ENCODE measurements at places on chromosomes 11 and 22.

DNA sequence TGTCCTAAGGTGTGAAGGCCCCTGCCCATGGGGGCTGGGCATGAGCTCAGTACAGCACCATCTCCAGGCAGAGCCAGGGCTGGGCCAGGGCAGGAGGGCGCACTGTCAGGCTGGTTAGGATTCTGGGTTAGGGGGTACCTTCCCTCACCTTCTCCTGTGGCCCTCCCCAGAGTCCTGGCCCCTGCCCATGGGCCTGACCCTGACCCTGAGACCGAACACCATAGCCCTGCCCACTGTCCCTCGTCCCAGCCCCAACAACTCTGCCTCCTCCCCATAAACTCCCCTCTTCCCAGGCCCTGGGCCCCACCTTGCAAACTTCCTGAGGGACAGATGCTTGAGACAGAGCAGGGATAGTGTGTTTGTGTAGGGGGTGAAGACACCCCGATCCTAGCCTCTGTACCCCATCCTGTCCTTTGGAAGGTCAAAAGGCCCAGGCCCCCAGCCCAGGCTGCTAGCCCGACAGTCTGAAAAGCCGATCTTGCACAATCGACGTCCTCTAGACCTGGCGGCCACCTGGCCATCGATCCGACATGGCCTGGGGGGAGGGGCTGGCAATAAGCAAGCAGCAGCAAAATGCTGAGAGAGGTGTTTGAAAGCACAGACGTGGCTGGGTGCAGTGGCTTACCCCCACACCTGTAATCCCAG is 2.7 kb upstream of the TMPRSS6 start:
- no peak for DNase-seq

- DNase-seq, result no peak
These were observed 27.9 kb downstream of the ASCC2 start for GRCh38 chr22:29810216-29810615.

GRCh38 chr11:86990031-86990430 is 34.8 kb upstream of the FZD4 start:
- DNase-seq, result no peak

DNA sequence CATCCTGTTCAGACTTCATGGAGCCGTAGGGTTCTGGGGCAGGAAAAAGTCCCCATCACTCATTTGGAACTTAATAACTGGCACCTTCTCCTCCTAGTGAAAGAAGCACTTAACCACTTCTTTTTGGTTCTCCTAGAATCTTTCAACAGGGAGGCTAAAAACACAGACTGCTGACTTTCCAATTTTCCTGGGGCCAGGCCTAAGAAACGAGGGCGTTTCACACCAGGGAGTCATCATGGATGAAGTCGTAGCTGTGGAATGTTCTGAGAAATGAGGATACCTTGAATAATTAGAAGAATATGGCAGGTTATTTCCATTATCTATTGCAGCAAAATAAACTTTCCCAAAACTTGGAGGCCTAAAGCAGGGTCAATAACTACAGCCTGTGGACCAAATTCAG is 26.0 kb upstream of the API5 start:
- no peak for DNase-seq

DNA sequence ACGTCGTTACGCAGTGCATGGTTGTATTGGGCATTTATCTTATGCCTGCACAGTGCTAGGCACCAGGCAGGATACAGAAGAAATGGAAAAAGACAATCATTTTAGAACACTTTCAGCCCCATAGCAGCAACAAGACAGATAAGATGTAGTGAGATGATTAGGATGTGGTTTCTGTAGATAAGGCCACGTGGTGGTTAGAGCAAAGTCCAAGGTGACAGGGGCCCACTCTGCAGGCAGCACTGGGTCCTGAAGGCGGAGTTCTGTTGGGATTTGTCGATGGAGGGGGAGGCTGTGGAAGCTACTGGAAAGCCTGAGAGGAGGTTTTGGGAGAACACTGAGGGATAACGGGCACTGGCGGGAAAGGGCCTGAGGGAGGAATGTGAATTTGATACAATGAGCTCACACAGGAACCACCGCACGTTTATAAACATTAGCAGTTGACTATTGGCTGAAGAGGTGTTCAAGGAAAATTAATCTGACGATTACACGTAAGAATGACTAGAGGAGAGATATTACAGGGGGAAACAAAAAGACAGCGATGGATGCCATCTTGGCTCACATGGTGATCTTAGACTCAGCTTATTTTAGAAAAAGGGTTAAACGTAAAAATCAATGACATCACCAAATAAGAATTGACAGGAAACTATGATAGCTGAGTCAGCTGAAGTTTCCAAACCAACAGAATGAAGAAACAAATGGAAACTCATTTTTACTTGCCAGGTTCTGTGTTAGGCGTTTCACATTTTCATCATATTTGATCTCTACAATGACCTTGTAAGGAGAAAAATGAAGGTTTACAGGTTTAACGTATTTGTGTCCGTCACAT is 551.0 kb downstream of the OPCML start:
- DNase-seq, result no peak

DNA sequence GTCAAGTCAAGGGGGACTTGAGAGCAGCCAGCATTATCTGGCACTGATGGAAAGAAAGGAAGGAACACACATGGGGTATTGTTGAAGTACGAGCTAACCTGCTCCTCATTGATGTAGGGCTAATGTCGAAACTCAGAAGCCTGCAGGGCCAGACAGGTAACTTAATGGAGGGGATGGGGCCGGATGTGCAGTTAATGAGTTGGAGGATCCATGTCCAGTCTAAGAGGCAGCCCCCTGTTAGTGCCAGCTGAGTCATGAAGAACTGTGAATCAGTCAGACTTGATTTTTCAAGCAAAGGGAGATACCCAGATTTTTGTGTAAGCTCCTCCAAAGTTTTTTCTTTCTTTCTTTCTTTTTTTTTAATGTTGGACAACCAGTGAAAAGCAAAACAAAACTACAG is 65.6 kb downstream of the CECR2 start:
- DNase-seq, result no peak

DNA sequence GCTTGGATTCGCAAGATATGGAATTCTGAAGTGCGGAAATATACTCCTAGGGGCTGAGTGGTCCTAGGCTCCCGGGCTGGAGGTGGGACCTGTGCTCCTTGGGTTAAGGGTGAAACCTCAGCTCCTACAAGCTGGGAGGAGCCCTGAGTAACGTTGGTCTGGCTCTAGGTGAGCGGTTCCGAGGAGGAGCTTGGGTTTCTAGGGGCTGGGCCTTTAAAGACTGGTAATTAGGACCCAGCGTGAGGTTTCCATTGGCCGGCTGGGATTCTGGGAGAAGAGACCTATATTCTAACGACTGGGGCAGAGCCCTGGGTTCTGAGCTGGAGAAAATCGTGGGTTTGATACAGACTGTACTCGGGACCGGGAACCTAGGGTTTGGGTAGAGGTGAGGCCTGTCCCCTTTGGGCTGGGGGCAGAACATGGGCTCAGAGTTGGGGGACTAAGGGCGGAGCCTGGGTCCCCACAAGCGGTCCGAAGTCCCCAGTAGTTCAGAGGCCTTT is 882 bp upstream of the MAP4K2 start:
- DNase-seq, result no peak

- DNase-seq, result no peak
These were observed 33.6 kb downstream of the LRRC32 start for GRCh38 chr11:76636826-76637460.

DNA sequence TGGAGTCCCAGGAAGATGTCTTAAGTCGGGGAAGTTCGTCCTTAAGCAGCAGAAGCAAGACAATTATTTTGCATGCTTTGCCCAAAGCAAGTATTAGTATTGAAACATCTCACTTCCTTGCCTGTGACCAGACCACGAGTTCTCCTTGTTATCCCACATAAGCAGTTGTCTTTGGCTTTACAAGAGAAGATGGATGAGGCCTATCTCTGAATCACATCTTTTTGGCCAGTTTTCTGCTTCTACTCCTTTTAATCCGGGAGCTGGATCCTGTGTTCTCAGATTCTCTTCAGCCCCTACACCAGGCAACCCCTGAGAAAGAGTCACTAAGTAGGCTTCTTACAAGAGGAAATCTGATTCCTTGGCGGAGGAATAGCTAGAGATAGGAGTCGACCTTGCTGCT is 2.1 kb downstream of the SYT9 start:
- DNase-seq, result no peak

GRCh38 chr11:120932305-120932915 is 91.5 kb upstream of the TBCEL start:
- peak; percentile 47 for DNase-seq

DNA sequence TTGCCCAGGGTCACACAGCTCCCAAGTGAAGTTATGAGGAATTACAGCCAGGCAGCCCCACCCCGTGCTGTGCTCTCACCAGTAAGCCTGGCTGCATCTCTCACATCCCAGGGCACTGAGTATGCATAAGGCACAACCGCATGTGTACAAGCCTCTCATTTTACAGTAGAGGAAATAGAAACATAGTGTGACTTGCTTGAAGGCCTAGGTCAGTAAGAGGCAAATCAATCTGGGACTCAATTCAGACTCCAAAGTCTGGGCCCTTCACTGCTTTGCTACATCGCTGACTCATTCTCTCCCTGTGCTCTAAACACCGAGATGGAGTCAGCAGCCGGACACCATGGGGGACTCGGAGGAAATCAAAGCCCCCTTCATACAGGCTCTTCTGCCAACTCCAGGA is 7.9 kb downstream of the ABTB2 start:
- no peak for DNase-seq

DNA sequence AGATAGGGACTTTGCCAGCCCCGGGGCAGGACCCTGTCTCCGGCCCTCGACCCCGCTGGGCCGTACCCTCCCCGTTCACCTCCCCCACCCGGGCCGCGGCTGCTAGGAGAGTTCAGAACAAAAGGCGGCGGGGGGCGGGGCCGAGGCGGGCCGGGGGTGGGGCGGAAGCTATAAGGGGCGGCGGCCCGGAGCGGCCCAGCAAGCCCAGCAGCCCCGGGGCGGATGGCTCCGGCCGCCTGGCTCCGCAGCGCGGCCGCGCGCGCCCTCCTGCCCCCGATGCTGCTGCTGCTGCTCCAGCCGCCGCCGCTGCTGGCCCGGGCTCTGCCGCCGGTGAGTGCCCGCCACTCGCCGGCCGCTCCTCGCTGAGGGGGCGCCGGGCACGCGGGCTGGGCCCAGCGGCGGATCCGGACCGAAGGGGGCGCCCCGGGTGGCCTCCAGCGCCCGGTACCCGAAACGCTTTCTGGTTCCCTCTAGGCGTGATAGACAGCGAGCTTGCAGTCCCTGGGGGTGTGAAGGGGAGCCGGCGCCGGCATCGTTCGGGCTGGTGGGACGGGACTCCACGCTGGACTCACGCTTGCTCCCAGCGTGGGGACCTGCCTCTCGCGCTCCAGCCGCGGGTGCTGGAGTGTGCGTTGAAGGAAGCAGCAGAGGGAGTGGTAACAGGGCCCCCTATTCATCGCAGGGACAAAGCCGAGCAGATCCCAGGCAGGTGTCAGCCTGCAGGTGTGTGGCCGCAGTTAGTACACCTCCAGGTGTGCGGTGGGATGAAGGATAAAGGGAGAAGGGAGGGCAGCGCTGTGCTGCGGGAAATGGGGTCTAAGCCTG is at the start of gene MMP11:
MMP11 (plus strand) TSS at position 201 of the 825 bp plus-strand sequence; CDS start at position 223, 22 bp downstream.
- DNase-seq, result no peak

- no peak for DNase-seq
These were observed 281.9 kb upstream of the ISX start for GRCh38 chr22:34784056-34784455.

DNA sequence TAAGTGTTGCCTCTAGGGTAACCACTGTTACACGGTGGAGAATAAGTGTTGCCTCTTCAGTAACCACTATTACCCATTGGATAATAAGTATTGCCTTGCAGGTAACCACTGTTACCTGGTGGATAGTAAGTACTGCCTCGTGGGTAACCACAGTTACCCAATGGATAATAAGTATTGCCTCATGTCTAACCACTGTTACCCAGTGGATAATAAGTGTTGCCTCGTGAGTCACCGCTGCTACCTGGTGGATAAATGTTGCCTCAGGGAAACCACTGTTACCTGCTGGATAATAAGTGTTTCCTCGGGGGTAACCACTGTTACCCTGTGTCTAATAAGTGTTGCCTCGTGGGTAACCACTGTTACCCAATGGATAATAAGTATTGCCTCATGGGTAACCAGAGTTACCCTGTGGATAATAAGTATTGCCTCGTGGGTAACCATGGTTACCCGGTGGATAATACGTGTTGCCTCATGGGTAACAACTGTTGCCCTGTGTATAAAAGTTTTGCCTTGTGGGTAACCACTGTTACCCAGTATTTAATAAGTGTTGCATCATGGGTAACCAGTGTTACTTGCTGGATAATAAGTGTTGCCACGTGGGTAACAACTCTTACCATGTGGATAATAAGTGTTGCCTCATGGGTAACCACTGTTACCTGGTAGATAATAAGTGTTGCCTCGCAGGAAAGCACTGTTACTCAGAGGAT is 12.3 kb upstream of the NXPE4 start:
- DNase-seq, result no peak

DNA sequence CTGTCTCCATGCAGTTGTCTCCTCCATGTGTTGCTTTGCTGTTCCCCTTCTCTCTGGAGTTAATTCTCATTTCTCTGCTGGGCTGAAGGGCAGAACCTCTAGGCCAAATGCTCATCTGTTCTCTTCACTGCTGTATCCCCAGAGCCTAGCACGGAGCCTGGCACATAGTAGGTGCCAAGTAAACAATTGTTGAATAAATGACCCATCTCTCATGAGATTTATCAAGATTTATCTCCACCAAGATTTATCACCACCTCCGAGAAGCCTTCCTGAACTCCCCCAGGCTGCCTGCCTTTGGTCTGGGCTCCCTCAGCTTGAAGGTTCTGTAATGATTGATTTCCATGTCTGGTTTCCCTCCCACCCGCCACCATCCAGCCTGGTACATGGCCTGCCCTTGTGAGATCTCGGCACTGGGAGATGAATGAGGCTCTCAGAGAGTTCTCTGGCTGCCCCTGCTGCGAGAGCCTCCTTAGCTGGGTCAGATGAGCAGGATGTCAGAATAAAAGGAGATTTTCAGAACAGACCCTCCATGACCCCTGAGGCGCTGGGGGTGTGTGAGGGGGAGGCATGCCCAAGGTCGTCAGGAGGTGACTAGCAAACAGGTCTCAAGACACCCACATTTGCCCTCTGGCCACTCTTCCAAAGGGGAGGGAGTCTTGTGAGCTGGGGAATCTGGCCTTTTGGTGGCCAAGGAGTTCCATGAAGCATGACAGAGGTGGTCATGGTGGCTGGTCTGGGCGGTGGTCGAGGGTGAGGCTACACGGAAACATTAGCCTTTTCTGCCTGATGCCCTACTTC is 2.4 kb upstream of the GDPD5 start:
- no peak for DNase-seq

DNA sequence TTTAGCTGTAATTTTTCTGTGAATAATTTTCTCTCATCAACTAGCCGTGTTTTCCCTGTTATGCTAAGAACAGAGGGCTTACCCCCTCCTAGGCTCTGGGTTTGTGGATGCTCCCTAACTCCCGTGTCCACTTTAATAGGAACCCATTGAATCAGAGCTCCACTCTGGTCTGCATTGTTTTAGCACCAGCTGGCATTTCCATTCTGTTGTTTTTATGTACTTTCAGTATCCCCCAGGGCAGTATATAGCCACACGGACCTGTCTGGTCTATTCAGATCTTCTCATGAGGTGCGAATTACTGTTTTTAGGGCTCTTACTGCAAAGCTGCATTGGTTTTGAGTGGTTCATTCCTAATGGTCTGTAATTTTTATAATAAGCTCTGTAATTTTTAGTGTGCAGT is 16.0 kb downstream of the POLD3 start:
- no peak for DNase-seq

- no peak for DNase-seq
These were observed 23.1 kb downstream of the TMPRSS13 start for GRCh38 chr11:117906126-117906525.

GRCh38 chr11:21144531-21144930 is 475.1 kb downstream of the NELL1 start:
- no peak for DNase-seq
